ENCODE measurements at places on chromosomes 16 and 17.

DNA sequence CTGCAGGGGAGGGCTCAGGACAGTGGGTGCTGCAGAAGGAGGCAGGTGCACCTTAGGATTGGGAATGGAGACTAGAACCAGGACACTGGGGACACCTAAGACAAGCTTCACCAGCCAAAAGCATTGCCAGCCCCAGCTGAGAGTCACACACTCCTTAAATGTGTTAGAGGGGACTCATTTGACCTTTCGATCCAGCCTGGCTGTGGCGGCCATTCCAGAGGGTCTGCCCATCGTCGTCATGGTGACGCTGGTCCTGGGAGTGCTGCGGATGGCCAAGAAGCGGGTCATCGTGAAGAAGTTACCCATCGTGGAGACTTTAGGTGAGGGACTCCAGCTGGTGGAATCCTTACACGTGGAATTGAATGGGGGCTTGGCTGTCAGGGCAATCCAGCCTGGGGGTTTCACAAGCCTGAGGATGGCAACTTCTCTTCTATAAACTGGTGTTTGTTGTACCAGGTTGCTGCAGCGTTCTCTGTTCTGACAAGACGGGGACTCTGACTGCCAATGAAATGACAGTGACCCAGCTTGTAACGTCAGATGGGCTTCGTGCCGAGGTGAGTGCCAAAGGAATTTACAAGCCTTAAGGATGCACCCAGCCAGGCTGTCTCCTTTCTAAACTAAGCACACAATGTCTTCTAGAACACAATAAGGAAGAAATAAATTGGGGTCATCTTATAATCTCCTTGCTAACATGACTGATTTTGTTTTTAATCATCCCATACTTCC lies 65.3 kb downstream of the MEAK7 start:
- DNase-seq = no peak

- no peak for DNase-seq
These were observed 11.7 kb downstream of the SAMD14 start for GRCh38 chr17:50118076-50118827.

- DNase-seq = no peak
These were observed 9.6 kb downstream of the BANP start for GRCh38 chr16:87960852-87961251.

GRCh38 chr16:88059701-88060386 lies 108.6 kb downstream of the BANP start:
- DNase-seq = no peak

DNA sequence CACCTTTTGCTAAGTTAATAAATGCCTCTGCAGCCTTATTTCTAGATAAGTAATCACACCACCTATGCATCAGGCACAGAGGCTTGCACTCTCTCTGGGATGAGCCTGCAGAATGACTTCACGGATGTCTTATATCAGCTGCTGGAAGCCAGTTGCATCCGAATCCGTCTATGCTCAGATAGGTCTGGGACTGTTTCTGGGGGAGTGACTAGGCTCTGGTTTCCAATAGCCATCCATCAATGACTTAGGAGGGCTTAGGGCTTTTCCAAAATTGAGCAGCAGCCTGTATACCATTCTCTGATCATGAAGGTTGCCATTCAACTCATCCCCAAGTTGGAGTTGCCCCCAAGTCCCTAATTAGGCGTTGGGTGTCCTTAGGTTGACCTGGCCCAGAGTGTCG lies 113.3 kb upstream of the ERCC4 start:
- DNase-seq = no peak

DNA sequence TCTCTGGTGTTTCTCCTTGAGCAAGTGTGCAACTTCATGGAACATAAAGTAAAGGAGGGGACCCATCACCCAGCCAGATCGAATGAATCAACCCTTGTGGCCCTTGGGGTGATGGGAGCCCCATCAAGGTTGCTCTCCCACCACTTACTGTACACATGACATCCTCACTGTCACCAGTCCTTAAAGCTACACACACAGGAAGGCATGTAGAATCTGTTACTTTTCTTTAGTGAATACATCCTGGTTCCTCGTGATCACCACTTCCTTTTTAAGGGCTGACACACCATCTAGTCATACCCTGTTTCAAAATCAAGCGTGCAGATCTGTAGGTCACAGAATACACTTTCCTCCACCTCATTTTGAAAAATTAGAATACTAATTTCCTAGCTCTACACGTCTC lies 22.6 kb upstream of the MPHOSPH6 start:
- DNase-seq = peak; percentile 48

DNA sequence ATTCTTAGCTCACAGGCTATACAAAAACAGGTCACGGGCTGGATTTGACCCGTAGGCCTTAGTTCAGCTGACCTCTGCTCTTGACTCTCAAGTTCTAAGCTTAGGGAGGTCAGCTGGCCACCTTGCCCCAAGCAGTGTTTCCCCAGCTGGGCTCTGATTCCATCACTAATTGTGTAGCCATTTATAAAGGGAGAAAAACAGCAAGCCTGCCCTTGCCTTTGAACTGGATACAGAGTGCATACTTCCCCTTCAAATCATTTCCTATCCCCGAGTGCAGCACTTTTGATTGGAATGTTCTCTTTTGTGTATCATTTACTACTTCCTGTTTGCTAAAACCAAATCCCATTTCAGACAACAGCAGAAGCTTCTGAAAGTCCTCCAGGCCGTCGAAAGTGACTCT lies 153.6 kb downstream of the KATNIP start:
- DNase-seq = no peak

DNA sequence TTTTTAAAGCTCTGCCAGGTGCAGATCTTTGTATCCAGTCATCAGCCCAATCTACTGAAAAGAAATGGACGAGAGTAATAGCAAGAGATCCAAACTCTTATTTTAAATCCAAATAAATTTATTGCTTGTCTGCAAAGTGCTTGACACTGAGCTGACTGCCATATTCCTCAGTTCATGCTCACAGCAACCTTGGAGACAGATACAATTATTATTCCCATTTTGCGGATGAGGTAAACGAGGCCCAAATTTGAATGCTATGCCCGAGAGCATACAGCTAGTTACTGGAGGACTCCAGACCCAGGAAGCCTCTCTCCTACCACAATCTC lies 620 bp downstream of the NOB1 start:
- DNase-seq = no peak

DNA sequence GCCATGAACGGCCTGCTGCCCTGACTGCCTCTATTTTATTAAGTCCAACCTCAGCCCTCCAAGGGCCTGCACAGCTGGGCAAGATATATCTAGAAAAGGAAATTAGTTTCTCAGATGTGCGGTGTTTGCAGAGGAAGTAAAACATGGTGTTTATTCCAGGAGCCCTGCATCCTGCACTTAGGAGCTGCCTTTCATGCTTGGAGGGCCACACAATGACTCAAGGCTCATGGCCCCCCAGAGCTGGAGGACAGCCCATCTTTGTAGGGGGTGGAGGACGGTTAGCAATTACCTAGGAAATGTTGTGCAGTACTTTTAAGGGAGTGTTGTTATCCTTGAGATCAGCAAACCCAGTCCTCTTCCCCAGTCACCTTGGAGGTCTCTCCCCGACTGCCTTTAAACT lies 80.5 kb downstream of the COPRS start:
- DNase-seq = no peak

DNA sequence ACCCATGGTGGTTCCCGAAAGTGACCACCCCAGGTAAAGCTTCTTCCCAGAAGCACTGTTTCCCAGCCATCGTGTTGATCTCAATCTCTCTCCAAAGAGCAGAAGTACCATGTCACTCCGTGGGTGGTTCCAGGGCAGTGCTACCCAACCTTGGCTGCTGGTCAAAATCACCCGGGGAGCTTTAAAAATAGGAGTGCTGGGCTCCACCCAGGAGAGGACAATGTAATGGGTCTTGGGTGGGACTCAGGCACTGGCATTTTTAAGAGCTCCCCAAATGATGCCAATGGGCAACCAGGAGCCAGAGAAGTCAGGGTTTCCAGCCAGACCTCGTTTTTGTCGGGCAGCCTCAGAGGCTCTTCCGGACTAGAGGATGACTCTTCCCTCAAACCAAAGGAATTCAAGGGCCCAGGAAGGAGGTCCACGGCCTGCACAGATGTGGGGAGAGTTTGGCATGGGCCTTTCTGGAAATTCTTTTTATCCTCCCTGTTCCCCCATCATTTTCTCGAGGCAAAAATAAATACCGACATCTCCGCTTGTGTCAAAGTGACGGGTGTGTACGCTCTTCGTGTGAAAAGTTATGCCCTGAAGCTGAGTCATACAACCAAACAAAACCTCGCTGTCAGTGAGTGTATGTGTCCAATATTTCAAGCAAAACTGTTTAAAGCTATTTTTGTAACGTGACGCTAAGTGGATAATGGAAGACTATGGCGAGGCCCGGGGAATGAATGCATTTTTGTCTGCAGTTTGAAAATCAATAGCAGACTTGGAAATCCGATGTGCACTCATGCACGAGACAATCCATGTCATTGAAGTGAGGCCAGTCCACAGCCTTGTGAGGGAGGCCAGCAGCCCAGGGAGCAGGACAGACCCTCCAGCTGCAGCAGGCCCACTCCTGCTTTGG lies 364.1 kb downstream of the FOXL1 start:
- no peak for DNase-seq

GRCh38 chr16:85583491-85584181 lies 29.5 kb upstream of the GSE1 start:
- peak; percentile 37 for DNase-seq

DNA sequence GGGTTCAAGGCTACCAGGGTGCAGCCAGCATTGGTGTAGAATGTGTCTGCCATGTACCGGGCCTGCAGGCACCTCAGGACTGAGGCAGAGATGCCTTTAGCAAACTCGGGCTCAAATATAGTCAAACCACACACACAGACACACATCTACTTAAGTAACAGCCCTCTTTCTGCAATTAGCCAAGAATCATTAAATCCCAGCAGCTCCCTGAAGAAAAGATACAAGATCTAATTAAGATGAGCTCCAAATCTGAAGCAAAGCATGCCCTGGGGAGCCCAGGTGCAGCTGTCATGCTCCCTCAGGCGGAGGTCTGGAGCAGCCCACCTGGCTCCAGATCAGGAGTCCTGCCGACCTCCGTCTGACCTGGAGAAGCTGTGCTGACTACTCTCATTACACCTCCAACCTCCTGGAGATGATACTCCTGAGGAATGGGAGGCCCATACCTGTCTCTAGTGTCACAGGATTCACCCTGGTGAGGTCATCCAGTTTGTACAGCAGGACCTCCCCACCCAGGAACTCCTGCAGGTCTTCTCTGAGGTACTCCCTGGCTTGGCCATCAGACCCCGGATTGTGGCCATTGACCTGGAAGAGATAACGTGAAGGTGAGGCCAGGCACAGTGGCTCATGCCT lies 6.9 kb downstream of the MYO19 start:
- no peak for DNase-seq

DNA sequence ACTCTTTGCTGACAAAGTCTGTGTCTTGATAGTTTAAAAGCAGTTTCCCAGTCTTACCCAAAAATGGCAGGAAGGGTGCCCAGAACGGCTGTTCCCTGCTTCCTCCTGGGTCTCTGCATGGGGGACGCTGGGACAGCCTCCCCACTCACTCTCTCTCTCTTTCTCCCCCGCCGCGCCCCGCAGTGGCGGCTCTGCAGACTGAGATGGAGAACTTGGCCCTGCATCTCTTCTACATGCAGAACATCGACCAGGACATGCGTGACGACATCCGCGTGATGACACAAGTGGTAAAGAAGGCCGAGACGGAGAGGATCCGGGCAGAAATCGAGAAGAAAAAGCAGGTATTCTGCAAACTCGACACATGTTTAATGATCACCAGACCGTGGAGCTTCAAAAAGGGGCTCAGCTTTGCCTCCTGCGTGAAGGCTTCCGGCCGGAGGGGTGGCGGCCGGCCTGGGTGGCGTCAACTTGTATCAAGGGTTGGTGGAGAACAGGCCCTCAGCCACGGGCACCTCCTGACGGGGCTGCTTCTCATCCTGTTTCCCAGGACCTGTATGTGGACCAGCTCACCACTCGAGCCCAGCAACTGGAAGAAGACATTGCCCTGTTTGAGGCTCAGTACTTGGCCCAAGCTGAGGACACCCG lies 22.0 kb downstream of the CCDC40 start:
- DNase-seq = no peak

DNA sequence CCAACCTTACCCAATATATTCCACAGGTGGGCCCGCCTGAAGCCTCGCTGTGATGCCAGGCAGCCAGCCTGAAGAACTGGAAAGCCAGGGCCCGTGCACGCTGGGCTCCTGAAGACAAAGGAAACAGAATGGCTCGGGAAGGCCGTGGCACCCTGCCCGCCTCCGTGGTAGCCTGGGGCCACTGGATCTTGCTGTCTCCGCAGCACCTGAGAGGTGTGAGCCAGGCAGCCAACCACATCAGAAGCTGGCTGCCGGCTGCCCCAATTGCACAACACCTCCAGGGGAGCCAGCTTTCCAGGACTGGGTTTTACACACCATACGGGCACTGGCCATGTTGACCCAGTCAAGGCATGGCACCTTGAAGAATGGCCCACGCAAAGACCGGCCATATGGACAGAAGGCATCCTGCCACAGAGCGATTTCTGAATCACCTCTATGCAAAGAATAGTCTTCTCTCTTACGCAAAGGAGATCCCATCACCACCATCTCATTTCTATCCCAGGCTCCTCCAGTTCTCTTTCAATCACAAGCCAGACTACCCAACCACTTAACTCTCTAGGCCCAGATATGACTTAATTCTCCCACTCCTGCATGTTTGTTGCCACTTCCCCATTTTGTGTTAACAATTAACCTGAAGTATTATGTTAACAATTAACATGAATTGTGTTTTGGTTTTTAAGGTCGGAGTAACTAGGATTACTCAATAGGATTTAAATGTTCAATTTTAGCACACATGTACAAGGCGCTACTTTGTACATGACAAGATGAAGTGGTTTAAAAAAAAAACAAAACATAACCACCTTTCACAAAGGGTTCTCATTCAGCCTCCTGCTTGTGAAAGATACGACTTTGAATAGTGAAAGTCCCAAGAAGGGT lies 32.1 kb downstream of the ZFHX3 start:
- no peak for DNase-seq

DNA sequence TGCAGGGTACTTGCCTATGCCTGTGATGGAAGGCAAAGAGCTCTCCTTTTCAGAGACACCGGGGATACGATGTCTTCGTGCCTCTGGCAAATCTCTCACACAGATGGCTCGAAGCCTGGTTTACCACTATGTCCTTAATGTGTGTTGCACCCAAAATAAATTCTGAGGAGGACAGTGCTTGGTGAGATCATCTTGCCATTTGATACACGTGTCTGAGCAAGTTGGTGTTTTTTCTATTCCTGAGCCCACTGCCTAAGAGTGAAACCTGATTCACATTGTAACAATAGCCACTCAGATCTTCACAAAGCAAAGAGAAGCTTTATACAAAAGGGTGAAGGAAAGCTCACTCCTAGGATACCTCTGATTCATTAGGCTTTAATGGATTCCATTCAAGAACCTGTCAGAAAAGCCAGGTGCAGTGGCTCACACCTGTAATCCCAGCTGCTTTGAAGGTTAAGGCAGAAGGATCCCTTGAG lies 33.1 kb upstream of the AKAP1 start:
- no peak for DNase-seq
